ENCODE measurements at places on chromosomes 12 and 14.

DNA sequence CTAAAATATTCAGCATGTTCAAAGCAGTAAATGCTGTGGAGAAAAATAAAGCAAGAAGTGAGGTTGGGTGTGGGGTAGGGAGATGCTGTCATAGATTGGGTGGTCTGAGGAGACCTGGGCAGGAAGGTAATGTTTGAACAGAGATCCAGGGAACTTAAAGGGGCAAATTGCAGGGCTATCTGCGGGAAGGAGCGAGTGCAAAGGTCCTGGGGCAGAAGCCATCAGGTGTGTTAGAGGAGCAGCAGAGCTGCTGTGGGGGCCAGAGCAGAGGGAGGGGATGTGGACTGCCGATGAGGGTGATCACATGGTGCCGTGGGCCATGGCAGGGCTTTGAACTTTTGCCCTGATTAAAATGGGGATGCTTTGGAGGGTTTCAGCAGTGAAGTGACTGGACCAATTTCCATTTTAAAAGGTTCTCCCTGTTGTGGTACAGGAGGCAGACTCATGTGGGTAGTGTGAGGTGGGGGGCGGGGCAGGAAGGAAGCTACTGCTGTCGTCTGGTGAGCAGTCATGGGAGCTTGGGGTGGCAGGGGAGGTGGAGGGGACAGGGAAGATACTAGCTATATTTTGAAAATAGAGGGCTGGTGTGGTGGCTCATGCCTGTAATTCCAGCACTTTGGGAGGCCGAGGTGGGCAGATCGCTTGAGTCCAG lies 145.0 kb downstream of the AACS start:
- DNase-seq, result no peak

DNA sequence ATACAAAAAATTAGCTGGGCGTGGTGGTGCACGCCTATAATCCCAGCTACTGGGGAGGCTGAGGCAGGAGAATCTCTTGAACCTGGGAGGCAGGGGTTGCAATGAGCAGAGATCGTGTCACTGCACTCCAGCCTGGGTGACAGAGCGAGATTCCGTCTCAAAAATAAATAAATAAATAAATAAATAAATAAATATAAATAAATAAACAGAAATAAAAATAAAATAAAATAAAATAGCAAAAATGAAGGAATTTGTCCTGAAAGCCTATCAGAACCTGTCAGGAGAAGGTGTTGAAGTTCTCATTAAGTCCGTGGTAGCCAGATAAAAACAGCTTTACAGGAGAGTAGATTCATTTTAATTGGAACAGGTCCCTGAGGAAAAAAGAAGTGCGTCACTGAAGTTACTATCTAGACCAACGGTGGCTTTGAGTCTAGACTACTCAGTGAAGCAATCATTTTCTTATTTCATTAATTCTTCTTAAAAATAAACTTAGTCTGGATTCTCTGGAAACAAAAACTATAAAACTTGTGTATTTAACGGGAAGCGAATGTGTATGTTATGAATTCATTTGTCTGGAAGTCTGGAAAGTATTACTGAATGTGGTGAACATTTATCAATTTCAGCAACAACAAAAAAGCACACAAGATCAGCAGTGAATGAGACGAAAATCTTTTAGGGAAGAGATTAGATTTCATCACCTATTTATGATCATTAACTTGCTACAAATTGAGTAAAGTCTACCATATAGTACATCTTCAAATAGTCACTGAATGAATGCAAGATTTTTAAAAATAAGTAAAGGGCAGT lies 248.5 kb upstream of the PDE3A start:
- no peak for DNase-seq

DNA sequence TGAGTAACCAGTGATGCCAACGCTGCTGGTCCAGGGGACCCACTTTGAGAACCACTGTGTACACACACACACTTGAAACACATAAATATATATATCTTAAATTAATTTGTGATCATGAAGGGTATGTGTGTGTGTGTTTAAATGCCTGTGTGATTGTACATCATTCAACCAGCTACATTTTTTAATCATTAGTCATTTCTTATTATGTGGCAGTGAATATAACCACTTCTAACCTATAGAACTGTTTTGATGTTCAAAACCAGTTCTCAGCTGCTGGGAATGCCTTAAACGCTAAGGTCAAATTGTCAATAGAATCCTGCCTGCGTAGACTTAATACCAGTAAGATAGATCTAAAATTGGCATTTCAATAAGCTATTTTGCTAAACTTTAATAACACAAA lies 330.0 kb downstream of the SYT1 start:
- DNase-seq, result no peak

DNA sequence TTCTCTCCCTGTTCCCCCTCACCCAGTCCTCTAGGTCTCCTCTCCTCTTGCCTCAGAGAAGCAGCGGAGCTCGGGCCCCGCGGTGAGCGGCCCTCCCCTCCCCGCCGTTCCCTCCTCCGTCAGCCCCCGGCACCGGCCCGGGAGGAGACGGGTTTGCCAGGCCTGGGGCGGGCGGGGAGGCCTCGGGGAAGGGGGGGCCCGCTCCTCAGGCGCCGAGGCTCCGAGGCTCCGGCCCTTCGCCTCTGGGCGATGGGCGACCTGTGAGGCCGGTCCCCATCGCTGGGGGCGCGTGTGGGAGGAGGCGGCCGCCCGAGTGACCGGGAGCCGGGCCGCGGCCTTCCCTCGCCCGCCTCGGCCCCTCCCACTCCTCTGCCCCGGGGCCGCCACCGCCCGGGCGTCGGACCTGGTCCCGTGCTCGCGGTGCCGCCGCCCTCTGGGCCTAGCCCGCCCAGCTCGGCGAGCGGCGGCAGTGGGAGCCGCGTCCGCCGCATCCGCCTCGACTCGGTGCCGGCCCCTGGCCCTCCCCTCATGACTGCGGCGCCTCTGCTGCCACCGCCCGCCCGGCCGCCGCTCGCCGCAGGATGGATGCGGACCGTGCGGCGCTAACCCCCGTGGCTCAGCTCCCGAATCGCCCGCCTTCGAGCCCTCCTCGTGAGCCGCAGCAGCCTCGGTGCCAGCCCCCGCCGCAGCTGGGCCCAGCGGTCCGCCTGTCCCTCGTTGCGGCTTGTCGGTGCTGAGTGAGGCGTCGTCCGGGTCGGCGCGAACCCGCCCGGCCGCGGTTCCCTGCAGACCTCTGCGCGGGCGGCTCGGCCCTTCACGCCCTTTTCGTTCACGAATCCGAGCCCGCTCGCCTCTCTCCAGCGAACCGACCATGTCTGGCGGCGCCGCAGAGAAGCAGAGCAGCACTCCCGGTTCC lies 574 bp downstream of the WNK1 start:
- peak; percentile 87 for DNase-seq

DNA sequence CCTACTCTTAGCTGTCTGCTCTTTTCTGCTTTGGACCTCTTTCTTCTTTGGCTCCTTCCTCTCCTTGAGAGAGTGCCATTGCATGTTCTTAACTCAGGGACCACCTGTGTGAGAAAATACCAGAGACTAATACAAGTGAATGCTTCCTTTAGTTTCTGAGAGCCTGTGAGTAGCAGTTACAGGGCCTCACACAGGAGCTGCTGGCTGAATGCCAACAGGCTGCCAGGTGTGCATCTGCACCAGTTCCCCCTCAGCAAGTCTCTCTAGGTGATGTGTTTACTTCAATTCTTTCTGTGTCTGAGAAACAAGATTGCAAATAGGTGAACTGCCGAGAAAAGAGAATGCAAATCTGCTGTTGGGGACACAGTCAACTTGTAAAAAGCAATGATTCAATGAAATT lies 108.2 kb downstream of the STXBP6 start:
- DNase-seq, result peak; percentile 65

DNA sequence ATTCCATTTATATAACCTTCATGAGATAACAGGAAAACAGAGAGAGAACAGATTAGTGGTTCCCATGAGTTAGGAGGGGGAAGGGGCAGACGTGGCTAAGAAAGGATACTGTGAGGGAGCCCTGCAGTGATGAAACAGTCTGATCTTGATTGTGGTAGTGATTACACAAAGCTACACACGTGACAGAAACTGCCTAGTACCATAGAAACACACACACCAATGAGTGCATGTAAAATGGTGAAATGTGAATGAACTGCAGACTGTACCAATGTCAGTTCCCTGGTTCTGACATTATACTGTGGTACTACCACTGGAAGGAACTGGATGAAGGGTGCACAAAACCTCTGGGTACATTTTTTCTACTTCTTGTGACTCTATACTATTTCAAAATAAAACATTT lies 36.9 kb downstream of the NRDE2 start:
- no peak for DNase-seq

DNA sequence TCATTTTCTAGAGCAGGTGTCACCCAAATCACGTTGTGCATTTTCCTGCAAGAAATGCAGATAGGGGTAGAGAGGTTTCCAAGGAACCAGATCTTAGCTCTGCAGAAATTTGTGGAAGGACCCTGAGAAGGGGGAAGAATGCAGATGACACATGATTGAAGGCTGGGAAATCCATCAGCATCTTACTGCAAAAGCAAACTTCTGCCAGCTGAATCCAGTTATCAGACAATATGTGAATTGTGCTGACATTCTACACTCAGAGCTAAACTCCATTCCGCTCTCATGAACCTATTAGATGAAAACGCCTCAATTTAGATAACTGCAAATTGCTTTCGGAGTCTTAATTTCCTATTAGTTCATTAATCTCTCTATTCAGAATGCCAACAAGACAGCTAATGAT lies 211.3 kb upstream of the NOS1 start:
- DNase-seq, result no peak

DNA sequence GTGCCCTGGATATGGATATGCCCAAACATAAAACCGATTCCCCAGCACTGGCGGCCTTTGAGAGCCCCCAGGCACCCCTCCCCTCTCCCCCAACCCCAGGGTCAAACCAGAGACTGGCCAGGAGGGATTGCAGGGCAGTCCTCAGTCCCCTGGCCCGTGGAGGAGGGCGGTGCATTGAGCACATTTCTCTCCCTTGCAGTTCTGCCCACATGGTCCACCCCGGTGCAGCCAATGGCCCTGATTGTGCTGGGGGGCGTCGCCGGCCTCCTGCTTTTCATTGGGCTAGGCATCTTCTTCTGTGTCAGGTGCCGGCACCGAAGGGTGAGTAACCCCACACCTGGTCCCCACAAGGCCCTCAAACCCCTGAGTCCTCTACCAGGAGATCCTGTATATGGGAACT lies 3.4 kb upstream of the GPR162 start:
- peak; percentile 20 for DNase-seq

GRCh38 chr14:73234029-73234428 lies 3.3 kb upstream of the PAPLN start:
- DNase-seq, result no peak

DNA sequence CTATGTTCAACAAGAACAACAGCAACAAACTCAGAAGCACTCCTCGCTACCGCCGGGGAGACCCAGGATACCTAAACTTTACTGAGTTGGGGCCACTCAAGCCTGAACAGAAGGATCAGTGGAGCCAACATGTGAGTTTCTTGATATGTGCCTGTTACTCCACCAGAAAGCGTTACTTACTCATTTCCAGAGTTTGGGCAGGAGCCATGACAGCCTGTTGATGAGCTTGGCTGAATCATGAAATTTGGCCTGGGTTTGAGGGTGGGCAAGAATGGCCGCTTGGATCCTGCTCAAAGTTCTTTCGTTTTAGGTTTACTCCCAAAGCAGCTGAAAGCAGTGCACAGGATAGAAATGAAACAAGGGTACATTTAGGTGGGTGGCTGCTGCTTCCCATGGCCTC lies 12.0 kb upstream of the GALNT6 start:
- DNase-seq, result no peak

DNA sequence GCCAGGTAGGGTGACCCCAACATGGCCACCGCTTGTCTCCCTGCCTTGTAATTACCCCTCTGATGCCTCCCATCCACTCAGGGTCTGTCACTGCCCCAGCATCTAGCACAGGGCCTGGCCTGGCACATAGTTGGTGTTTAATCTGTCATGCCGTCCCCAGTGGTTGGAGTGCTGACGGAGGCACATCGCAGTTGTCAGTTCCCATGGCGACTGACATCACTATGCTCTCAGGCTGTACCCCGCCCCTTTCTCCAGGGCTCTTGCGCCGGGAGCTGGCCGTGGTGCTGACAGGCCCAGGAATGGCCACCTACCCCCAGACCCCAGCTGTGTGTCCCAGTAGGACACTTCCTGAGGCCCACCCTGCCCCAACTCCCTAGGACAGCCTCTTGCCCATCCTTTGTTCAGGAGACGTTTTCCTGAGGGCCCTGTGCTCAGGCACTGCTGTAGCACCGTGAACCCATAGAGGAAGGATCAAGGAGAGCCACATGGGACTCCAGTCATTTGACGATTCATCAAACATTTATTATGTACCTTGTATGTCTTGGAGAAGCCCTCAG lies 23.0 kb downstream of the FAM222A start:
- DNase-seq, result peak; percentile 87

DNA sequence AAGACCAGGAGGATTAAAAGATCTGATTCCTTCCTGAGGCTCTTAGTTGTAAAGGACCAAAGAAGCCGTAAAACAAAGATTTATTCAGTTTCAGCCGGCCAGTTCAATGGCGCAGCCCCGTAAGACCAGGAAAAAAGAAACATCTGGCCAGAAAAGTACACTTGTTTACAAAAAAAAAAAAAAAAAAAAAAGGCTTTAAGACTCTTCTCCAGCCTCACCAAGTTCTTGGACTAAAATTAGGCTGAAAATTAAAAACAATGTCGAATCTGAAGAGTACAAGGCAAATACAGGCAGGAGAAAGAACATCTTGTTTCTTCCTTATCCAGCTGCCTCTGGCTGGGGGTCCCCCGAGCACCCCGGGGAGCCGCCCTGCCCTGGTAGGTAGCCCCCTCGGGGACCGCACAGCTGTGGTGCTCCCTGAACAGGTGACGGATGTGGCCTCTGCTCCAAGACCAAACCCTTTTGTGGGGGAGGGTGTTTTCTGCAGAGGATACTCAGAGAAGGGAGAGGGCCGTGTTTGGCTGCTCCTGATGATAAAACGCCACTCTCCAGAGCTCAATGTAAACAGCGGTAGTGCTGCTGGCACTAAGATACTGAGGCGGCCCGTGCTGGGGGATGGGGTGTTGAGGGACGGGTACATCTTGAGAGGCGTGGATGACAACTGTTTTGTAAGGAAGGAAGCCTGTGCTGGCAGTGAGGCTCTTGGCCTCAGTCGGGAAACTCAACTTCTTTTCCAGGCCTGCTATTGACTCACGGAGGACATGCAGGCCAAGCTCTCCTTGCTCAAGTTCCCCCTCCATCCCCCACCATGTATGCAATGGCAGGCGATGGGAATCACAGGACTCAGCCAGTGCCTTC lies 201.0 kb upstream of the DIO3 start:
- DNase-seq, result peak; percentile 68

- no peak for DNase-seq
Observed at GRCh38 chr14:99261912-99262787, 9.8 kb downstream of the BCL11B start.

DNA sequence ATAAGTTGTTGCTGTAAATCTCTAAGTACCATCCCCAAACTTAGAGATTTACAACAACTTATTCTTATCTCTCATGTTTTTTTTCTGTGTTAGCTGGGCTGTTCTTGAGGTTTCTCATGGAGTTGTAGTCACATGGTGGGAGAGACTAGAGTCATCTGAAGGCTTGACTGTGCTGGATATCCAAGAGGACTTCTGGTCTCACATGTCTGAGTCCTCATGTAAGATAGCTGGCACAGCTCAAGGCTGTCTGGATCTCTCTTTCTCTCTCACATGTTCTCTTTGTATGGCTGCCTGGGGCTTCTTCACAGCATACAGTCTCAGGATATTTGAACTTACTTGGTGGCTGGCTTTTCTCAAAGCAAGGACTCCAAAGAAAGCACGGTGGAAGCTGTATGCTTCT lies 63.8 kb downstream of the DACT1 start:
- no peak for DNase-seq

GRCh38 chr12:55795950-55796349 lies 21.6 kb downstream of the SARNP start:
- DNase-seq, result no peak
